ENCODE measurements at places on chromosomes 5 and 9.

DNA sequence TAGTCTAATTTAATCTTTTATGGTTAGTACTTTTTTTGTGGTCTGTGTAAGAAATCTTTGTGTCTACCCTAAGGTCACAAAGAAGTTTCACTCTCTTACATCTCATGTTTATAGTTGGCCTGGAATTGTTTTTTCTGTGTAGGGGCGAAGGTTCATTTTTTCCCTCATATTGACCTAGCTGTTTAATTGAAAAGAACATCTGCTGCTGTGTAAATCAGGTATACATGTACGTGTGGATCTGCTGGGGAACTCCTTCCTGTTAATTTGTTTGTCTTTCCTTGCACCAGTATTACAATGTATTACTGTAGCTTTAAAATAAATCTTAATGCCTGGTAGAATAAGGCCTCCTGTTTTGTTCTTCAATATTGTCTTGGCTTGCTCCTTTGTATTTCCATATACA, 37.8 kb downstream of the EXOSC2 start:
- DNase-seq = no peak

DNA sequence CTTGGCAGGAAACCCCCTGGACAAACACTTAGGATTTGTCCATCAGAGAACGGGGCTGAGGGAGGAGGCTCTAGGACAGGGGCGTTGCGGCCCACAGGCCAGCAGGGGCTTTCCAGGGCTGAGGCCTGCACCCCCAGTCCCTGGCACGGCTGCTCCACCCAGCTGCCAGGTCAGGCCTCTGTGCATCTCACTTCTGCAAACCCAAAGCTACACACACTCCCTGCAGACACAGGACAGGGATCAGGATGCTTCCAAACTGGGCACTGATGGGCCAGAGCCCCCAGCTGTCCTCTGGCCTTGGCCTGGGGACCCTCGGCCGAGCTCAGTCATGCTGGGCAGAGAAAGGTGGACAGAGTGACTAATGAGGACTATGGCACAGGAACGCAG, 106.2 kb upstream of the SARDH start:
- no peak for DNase-seq

GRCh38 chr5:137845472-137845871, 22.2 kb upstream of the MYOT start:
- DNase-seq = no peak

- DNase-seq = no peak
Observed at GRCh38 chr9:106771608-106772007, 91.4 kb upstream of the ZNF462 start.

DNA sequence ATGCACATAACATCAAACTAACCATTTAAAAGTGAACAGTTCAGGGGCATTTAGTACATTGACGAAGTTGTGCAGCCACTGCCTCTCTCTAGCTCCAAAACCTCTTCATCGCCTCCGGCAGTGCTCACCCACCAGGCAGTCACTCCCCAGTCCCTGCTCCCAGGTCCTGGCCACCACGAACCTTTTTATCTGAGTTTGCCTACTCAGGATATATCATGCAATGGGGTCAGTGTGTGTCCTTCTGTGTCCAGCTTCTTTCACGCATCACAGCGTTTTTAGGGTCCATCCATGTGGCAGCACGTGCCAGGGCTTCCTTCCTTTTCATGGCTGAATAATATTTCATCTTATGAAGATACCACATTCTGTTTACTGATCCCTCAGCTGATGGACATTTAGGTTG, 4.6 kb downstream of the AHRR start:
- DNase-seq = no peak

- no peak for DNase-seq
Observed at GRCh38 chr9:101849102-101849707, 110.8 kb upstream of the GRIN3A start.
